Stimulated activated CD8-positive, alpha-beta memory T cell treated with anti-CD3 and anti-CD28 coated beads, Interleukin-15, amount 100 ng/mL, for 4 hours (primary cell): ENCODE measurements at places on chromosomes 1 and 21.

GRCh38 chr1:107534632-107535031 is 393.8 kb downstream of the NTNG1 start:
- no peak for DNase-seq

GRCh38 chr1:45953934-45954847 is 150.8 kb downstream of the MAST2 start:
- DNase-seq = no peak

DNA sequence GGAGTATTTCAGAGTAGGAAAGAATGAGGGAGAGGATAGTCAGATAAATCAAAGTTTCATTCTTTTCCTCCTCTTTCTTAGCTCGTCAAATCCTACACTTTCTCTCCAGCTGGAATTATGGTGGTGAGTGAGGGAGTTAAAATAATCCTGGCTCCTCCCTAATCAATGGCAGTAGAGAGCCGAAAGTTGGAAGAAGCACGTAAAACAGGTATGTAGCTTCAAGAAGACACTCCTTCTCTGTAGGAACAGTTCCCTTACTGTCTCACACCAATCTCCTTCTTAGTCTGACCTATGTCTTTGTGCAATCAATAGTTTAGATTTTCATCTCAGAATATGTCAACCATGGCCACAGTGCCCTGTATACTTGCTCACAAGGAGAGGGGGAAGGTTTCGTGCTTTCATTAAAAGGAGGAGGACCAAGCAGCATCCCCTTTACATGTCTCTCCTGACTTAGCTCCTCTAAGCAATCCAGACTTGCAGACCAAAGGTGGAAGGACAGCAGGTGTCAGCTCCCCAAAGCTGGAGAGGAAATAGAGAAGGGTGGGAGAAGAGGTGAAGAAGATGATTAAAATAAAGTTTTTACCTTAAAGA is 878 bp downstream of the MINDY1 start:
- DNase-seq = no peak

- no peak for DNase-seq
Measured at GRCh38 chr1:87334351-87335174, 5.9 kb downstream of the LMO4 start.

DNA sequence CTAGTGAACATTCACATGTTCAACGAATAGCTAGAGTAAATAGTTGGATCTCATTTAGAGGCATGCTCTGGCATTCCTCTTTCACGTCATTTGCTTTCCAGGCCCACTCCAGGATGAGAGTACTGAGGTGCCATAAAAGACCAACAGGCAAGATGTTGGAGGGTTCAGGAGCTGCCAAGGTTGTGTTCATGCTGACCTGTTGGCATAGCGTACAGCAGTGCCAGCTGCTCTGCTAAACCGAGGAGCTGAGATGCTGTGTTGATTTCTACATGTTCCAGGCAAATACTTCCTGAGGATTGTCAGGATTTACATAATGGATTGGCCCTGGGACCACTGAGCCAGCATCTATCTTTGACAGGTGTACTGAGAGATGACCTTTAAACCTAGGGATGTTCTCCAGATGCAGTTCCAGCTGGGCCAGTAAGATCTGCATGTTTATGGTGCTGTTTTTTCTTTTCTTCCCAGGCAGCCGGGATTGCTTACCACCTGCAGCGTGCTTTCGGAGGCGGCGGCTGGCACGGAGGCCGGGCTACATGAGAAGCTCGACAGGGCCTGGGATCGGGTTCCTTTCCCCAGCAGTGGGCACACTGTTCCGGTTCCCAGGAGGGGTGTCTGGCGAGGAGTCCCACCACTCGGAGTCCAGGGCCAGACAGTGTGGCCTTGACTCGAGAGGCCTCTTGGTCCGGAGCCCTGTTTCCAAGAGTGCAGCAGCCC is 66.9 kb downstream of the DISC1 start:
- DNase-seq = no peak

DNA sequence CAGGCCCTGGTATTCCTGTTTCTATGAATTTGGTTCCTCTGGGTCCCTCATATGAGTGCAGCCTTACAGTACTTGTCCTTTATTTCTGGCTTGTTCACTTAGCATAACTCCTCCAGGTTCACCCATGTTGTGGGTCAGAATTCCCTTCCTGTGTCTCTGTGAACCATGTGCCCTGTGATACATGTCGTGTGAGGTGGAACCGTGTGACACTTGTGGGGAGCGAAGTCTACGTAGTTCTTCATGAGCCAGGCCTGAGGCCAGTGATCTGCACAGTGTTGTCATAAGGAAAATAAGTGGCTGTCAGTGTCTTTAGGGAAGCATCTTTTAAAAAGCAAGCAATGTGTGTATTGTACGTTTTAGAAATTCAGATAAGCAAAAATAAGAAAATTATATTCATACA is 122.8 kb downstream of the GALNT2 start:
- DNase-seq = no peak

- no peak for DNase-seq
Measured at GRCh38 chr1:245829826-245830225, 675.0 kb downstream of the KIF26B start.

GRCh38 chr1:229835226-229835625 is 209.2 kb downstream of the URB2 start:
- no peak for DNase-seq

DNA sequence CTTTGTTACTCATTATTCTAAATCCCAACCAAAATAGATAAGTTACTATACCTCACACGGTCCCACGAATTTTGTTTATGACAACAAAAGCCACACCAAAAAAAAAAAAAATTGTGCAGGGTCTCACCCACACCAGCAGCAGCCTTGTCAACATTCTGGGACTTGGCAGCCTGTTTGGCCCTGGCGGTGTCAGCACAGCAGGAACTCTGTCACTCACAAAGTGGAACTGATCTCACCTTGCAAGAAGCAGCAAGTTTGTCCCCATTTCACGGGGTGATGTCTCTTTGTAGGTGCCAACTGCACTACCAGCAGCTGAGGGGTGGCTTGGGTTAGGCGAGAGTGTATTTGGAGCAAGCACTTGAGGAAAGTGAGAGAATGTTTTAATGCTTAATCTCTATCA is 75.0 kb upstream of the CHRM3 start:
- no peak for DNase-seq
